ENCODE measurements at places on chromosomes 11 and 22.

DNA sequence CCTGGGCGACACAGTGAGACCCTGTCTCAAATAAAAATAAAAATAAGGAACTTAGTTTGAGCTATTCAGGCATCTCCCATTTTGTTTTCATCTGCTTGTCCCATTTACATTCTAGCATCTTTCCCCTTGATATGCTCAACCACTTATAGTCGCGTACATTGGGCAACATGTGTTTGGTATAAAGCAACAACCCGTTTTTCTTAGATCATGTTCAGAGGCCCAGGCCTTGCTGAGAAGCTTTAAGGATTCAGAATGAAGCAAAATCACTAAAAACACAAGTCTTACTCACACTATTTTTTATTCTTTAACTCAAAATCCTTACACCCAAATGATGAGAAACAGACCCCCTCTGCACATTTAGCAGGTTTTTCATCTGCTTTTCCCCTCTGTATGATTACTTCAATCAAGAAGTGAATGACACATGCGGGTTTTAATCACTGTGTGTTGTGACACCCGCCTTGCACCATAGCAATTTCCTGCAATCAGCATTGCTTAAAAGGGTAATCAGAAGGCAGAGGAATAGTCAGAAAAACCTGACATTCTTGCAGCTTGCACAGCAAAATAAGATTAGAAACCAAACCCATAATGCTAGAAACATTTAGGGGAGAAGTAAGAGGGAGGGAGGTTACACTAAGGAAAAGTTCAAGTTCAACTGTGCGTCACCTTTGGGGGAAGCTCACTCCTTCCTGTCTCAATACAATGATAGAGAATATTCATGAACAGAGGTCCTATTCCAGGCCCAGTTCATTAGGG is 25.9 kb downstream of the ALG9 start:
- H3K36me3 ChIP-seq, result peaks cover 45% of the 10 kb centered on the region
- no peaks in the 10 kb centered on the region for H3K27me3 ChIP-seq
- no peak overlapping the region for H3K27ac ChIP-seq
- H3K4me1 ChIP-seq, result 0 out of 2 replicates have a peak, but pooled peaks cover 2% of the 10 kb centered on the region
- no peak overlapping the region for H3K4me3 ChIP-seq
- DNase-seq, result no peak

GRCh38 chr22:25169278-25170031 is 30.2 kb upstream of the CRYBB3 start:
- no peak overlapping the region for H3K27ac ChIP-seq
- no peak for DNase-seq
- peaks cover 8% of the 10 kb centered on the region for H3K27me3 ChIP-seq
- H3K36me3 ChIP-seq, result no peaks in the 10 kb centered on the region
- H3K4me1 ChIP-seq, result no peaks in the 10 kb centered on the region

- H3K27ac ChIP-seq, result no peak overlapping the region
- no peaks in the 10 kb centered on the region for H3K36me3 ChIP-seq
- no peaks in the 10 kb centered on the region for H3K27me3 ChIP-seq
These were observed 40.2 kb downstream of the FZD4 start for GRCh38 chr11:86914865-86915519.

DNA sequence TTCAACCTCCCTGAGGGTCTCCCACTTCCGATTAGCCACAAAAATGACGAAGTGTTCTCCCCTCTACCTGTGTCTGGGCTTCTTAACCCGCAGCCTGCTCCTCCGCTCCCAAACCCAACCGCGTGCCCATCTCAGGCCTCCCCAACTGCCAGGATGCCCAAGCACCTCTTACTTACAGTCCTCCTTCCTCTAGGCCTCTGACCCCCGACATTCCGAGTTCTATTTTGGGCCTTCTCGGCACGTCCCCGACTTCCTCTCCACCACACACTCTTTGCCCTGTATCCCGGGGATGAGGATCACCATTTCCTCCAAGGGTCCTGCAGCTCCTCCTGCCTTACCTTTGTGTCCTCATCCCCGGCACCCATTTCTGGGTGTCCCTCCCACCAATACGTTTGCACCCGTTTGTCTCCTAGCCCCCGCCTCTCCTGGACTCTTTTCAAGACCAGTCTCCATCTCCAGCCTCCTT is 388 bp upstream of the MUS81 start:
- H3K27me3 ChIP-seq, result no peaks in the 10 kb centered on the region
- H3K4me3 ChIP-seq, result peak overlapping the region; percentile 79
- no peak for DNase-seq
- H3K36me3 ChIP-seq, result peaks cover 70% of the 10 kb centered on the region
- peak overlapping the region; percentile 90 for H3K27ac ChIP-seq

DNA sequence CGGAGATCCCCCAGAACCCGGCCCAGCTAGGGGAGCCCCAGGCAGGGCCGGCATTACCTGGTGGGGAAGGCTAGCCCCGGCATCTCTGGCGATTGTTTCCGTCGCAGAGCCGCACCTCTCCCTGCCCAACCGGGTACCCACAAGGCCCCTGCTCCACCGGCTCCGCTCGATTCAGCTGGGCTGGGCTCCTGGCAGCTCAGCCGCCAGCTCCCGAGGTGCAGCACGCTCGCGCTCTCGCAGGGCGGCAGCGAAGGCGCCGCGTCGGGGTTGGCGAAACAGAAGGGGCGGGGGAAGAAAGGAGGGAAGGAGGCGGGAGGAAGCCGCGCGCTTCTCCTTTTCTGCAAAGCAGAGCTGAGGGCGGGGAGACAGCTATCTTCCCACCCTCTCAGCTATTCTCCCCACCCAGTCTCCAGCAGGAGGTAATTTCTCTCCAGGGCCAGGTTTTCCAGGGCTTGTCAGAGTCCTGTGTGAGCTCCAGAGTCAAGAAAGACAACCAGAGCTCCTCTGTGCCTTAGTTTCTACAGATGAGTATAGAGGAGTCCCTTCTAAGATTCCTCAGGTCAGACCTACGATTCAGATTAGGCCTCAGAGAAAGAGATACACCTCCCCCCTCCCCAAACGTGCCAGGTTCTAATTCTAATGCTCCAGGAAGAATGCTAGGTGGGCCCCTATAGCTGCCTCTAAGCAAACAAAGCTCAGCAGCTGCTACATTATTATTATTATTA is 62.0 kb downstream of the PAK1 start:
- no peaks in the 10 kb centered on the region for H3K36me3 ChIP-seq
- no peaks in the 10 kb centered on the region for H3K27me3 ChIP-seq
- H3K4me1 ChIP-seq, result peaks cover 32% of the 10 kb centered on the region
- H3K27ac ChIP-seq, result peak overlapping the region; percentile 71
- peak; percentile 92 for DNase-seq
- peak overlapping the region; percentile 50 for H3K4me3 ChIP-seq

- H3K4me1 ChIP-seq, result no peaks in the 10 kb centered on the region
- H3K36me3 ChIP-seq, result no peaks in the 10 kb centered on the region
- H3K4me3 ChIP-seq, result no peak overlapping the region
- H3K27ac ChIP-seq, result no peak overlapping the region
These were observed 134.8 kb downstream of the LARGE1 start for GRCh38 chr22:33785283-33785968.

DNA sequence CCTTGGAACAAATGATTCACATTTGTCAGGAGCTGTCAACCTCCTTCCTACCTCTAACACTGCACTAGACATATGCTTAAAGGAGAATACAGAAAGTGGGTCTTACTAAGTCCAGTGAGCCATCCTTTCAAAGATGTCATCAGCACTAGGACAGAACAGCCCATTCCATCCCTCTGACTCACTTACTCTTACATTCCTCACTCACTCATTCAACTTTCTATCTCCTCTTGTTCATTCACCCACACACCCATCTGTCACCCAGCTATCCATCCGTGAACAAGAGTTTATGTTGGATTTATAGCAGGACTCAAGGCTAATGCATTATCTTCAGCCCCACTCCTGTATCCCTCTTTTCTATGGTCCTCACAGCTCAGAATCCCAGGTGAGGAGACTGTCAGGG is 9.1 kb downstream of the INSC start:
- no peak overlapping the region for H3K27ac ChIP-seq
- H3K36me3 ChIP-seq, result no peaks in the 10 kb centered on the region
- no peak for DNase-seq

DNA sequence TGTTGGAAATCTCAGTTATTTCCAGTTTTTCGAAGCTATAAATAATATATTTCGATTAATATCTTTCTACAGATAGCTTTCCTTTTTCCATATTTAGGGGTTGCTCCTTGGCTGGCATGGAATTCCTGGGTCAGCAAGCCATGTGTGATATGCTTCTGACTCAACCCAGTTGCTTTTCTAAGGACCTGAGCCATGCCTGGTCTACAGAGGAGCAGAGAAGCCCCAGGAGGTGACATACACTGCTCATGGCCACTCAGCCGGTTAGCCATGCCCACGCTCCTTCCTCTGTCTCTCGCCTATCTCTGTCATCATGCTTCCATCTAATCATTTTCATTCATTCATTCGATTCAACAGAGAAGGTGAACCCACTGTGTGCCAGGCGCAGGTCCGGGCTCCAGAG is 23.2 kb upstream of the PDGFB start:
- H3K4me3 ChIP-seq, result no peak overlapping the region
- DNase-seq, result no peak
- no peaks in the 10 kb centered on the region for H3K36me3 ChIP-seq
- no peak overlapping the region for H3K27ac ChIP-seq
- H3K4me1 ChIP-seq, result no peaks in the 10 kb centered on the region
- no peaks in the 10 kb centered on the region for H3K27me3 ChIP-seq

GRCh38 chr11:359181-359714 is 10.1 kb upstream of the B4GALNT4 start:
- DNase-seq, result no peak
- H3K4me1 ChIP-seq, result peaks cover 15% of the 10 kb centered on the region
- H3K27me3 ChIP-seq, result no peaks in the 10 kb centered on the region
- no peaks in the 10 kb centered on the region for H3K36me3 ChIP-seq
- H3K27ac ChIP-seq, result no peak overlapping the region

- no peaks in the 10 kb centered on the region for H3K36me3 ChIP-seq
- H3K4me3 ChIP-seq, result no peak overlapping the region
- peaks cover 64% of the 10 kb centered on the region for H3K27me3 ChIP-seq
- no peak for DNase-seq
These were observed 3.2 kb downstream of the ARHGEF12 start for GRCh38 chr11:120339394-120339890.

DNA sequence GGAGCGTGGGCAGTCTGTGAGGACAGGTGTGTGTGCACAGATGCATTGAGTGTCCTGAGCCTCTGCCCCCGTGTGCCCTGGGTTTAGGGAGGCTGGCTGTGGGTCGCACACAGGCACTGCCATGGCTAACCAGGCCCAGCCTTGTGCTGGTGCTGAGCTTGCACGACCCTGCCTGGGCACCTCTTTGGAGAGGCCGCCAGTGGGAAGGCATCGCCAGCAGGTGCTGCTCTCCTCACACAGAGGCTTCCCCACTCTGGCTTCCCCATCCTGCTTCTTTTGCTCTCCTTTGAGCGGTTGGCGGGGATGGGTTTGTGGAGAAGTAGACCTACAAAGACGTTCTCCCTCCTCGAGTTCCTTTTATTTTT is 4.1 kb downstream of the WNT7B start:
- DNase-seq, result no peak
- H3K27me3 ChIP-seq, result peaks cover 30% of the 10 kb centered on the region
- H3K4me1 ChIP-seq, result peaks cover 5% of the 10 kb centered on the region
- no peaks in the 10 kb centered on the region for H3K36me3 ChIP-seq

- DNase-seq, result no peak
- H3K27me3 ChIP-seq, result no peaks in the 10 kb centered on the region
- peaks cover 4% of the 10 kb centered on the region for H3K36me3 ChIP-seq
- no peak overlapping the region for H3K27ac ChIP-seq
These were observed 55.6 kb downstream of the WT1 start for GRCh38 chr11:32379719-32380118.

DNA sequence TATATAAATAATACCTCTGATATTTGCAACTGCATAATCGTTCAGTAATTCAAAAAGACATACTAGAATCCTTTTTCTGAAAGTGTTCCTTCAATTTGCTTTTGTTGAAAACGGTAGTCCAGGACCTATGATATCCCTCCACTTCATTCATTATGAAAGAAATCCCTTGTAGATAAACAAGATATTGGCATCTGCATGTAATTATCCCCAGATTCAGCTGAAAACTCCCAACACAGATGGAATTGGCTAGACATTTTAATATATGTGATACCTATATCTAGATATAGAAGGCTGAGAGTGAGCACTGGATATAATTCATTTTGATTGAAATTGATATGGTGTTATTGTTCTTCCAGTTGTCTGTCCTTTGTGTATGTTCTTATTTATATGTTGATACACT is 109.4 kb downstream of the MSANTD4 start:
- H3K4me3 ChIP-seq, result no peak overlapping the region
- no peak overlapping the region for H3K27ac ChIP-seq
- no peaks in the 10 kb centered on the region for H3K36me3 ChIP-seq
- H3K27me3 ChIP-seq, result no peaks in the 10 kb centered on the region
- DNase-seq, result no peak

DNA sequence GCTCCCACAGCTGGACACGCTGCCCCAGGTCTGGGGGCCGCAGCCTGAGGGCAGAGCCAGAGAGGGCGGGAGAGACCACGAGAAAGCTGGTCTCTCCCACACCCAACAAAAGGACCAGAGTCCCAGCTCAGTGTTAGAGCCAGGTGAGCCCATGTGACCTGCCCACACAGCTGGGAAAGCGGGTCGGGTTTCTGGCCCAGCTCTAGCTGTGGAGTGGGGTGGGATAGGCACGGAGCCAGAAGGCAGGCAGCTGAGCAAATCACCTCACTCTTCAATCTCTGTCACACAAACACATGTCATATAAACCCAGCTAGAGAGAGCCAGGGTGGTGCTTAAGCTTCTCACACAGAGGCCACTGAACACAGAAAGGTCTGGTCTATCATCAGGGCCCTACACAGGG is 7.8 kb upstream of the EIF3D start:
- no peak overlapping the region for H3K27ac ChIP-seq
- no peaks in the 10 kb centered on the region for H3K27me3 ChIP-seq
- H3K36me3 ChIP-seq, result no peaks in the 10 kb centered on the region
- no peaks in the 10 kb centered on the region for H3K4me1 ChIP-seq

GRCh38 chr11:65793144-65793581 is 6.3 kb downstream of the OVOL1 start:
- peaks cover under 1% of the 10 kb centered on the region for H3K4me1 ChIP-seq
- H3K36me3 ChIP-seq, result no peaks in the 10 kb centered on the region
- H3K4me3 ChIP-seq, result no peak overlapping the region
- no peak overlapping the region for H3K27ac ChIP-seq
- H3K27me3 ChIP-seq, result peaks cover 4% of the 10 kb centered on the region

Measured in DND-41 (cell line).